ENCODE measurements at places on chromosomes 4 and X.

GRCh38 chr4:6534050-6534449 lies 40.9 kb upstream of the MAN2B2 start:
- DNase-seq, result no peak

GRCh38 chr4:173585876-173586572 lies 56.0 kb upstream of the HAND2 start:
- no peak for DNase-seq

DNA sequence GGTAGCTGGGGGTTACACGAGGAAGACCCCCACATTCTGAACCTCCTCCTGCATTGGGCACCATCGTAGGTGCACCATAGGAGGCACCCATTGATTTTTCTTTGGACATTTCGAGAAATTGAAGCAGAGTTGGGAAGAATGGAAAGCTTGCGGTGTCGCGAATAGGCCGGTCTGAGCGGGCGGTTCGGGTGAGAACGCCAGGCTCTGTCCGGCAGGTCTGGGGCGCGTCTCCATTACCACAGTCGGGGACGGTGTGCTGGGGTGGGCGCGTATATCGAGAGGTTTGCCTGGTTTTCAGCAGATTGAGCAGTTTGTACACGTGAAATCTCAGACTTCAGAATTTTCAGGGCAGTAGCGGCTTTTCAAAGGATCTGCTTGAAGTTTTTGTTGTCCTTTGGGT lies 560 bp downstream of the PASD1 start:
- no peak for DNase-seq

DNA sequence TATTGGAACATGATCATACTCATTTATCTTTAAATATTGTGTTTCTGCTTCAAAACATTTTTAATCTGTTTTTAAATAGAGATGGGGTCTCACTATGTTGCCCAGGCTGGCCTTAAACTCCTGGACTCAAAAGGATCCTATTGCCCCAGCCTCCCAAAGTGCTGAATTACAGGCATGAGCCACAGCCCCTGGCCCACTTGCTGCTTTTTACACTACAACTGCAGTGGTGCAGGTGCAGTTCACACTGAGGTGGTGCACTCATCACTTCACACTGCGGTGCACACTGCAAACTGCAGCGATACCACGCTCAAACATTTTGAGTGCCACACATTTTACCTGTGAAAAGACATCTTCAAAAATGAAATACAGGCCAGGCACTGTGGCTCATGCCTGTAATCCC lies 10.8 kb downstream of the RPS3A start:
- DNase-seq, result no peak

GRCh38 chr4:165872461-165873297 lies at the start of gene TLL1:
Gene TLL1, plus strand, starts transcription at chr4:165873237. Its CDS starts 668 bp downstream, at chr4:165873905.
- peak; percentile 5 for DNase-seq

DNA sequence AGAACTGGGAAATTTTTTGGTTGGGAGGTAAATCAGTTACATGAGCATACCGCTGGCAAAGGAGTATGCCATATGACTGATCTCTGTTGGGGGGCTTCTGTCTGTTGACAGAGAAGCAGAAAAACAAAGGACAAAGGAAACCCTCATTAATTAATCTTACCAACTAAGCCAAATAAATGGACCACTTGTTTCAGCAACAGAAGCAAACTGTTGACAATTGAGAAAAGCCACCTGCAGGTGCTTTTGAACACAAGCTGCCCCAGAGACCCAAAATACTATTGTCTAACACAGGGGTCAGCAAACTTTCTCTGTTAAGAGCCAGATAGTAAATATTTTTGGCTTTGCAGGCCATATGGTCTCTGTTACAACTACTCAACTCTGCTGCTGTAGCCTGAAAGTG lies 7.0 kb upstream of the FRYL start:
- no peak for DNase-seq

DNA sequence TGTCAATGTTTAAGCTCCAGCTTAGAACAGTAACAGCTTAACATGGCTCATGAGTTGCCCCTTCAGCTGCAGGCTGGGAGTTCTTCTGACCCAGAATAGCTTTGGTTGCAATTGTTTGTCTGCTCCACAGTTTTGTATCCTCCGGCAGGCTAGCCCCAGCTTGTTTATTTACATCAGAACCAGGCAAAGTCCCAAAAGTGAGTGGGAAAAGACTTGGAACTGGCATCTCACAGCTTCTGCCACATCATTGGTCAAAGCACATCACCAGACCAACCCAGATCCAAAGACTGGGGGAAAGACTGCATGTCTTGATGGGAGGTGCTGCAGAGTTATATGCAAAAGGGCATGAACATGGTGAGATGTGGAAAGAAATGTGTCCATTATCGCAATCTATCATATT lies 231.2 kb upstream of the CPEB2 start:
- DNase-seq, result no peak

DNA sequence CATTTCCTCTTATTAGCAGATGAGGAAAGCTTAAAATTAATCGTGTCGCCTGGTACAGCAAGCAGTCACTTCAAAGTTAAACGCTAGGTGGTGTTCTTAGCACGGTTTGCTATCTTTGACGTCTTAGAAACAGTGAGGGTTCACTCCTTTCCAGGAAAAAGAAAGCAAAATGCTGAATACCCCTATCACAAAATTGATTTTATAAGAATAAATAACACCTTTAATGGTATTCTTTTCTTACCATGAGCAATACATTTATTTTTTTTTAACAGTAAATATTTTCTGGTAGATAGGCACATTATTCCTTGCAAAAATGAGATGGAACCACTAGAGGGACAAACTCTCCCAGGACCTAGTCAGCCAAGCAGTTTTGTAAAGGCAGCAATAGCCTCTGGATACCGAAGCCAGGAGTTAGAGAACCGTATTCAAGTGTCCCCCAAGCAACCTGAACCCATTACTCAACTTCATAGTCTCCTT lies 153.9 kb downstream of the KDR start:
- peak; percentile 70 for DNase-seq

DNA sequence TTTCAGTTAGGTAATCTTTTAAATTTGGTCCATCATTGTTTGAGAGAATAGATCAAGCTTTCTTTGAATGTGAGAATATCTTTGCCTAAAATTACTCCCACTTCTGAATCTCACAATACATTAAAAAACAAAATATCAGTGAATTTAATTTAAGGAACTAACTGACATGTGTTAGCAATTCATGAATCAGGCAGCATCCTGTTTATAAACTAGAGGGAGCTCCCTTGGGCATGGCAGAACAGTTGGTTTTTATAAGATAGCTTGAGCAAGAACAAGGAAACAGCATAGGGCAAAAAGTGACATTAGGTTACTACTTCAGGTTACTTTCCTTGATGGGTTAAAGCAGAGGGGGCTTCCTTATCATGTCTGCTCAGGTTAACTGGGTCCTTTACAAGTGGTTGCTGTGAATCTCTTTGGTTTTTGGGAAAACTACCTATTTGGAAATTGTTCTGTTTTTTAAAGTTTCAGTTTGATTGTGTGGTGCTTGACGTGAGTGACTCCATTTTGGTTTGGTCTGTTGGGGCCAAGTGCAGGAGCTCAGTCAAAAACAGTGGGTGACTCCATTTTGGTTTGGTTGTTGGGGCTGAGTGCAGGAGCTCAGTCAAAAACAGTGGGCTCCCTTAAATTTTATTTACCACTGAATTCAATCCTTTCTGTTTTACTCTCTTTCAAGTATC lies 68.0 kb downstream of the PPEF2 start:
- no peak for DNase-seq

GRCh38 chr4:153409412-153409811 lies 56.7 kb upstream of the TMEM131L start:
- DNase-seq, result no peak

GRCh38 chr4:144699565-144699964 lies 53.6 kb downstream of the HHIP start:
- DNase-seq, result no peak

- no peak for DNase-seq
Observed at GRCh38 chr4:1151541-1151940, 20.8 kb downstream of the SPON2 start.

GRCh38 chrX:151830911-151831310 lies 81.8 kb upstream of the MAGEA4 start:
- no peak for DNase-seq

DNA sequence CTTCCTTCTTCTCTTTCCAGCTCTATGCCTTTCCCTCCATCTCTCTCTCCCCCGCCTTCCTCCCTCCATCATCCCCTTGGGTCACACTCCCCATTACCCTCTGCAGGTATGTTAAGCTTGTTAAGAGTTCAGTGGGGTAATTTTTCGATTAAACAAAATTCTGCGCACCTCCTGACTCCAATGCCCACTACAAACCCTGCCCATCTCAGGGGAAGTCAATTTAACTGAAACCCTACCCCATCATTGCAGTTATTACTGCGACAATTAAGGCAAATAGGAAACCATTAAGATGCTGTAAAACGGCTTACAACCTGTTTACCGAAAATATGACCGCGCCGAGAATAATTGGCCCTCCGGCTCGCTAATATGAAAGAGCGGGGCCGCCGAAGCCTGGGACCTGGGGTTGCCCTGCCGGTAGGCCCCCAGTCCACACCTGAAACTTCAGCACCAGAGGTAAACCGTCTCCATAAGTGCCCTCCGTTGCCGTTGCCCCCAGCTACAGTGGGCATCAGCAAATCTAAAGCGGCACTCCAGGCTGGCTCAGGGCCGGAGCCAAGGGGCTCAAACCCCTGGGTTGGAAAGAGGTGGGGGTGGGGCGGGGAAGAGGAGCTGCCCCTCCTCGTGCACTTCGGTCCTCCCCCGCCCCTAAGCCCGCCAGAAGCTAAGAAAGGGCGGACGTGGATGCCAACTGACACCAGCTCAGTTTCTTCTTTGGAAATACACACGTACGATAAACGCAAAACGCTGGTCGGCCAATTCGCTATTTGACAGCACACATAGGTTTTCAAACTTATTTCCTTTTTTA lies 4.8 kb downstream of the ARX start:
- no peak for DNase-seq

DNA sequence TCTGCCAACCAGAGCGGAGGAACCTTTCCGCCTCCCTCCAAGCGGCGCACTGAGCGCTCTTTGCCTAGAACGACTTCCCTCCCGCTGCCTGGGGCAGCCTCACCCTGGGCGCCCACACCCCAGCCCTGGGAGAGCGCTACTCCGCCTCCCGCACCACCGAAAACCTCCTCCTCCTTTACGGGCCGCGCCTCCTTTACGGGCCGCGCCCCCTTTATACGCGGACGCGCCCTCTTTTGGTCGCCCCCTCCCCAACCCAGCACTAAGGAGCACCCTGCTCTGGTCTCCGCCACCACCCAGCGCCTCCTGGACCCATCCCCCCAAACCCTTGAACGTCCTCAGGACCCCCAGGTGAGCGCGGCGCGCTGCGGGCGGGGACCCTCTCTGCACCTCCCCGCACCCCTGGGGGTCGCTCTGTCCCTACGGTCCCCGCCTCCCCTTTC lies 586 bp upstream of the NSG1 start:
- peak; percentile 63 for DNase-seq

DNA sequence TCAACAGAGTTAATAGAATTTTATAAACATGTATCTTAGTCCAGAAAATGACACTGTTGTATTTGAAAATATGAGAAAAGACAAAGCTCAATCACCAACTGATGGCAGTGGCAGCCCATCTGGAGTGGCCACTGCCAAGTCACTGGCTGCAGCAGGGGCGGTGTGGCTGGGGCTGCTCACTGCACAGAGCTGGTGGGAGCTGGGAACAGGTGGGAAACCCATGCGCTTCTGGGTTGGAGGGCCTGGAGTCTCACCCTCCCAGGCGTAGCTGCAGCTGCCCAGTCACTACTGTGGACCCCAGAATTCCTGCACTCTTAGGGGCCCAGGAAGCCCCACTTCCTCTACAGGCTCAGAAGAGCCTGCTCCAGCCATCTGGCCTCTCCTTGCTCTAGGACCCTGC lies 251.8 kb upstream of the NDST4 start:
- DNase-seq, result no peak

DNA sequence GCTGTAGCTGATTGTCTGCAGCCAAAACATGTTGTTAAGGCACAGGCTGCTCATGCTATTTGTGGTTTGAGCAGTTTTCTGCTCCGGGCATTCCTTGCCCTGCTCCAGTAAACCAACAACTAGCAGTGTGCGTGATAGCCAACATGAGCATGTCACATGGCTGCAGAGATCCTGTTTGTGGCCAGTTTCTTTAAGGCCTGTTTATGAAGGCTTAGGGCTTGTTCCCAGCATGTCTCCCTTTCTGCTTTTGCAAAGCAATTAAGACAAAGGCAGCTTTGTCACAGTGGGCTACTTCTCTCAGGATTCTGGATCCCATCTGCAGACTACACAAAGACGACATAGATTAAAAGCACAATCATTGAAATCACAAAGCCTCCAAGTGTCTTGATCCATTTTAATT lies 160.5 kb downstream of the ZNF518B start:
- DNase-seq, result no peak

GRCh38 chr4:893995-894705 lies 38.0 kb downstream of the GAK start:
- DNase-seq, result no peak

GRCh38 chr4:99816545-99817308 lies at the start of gene DAPP1:
Gene DAPP1, plus strand, starts transcription at chr4:99816827. Its CDS starts 87 bp downstream, at chr4:99816914.
- DNase-seq, result no peak

DNA sequence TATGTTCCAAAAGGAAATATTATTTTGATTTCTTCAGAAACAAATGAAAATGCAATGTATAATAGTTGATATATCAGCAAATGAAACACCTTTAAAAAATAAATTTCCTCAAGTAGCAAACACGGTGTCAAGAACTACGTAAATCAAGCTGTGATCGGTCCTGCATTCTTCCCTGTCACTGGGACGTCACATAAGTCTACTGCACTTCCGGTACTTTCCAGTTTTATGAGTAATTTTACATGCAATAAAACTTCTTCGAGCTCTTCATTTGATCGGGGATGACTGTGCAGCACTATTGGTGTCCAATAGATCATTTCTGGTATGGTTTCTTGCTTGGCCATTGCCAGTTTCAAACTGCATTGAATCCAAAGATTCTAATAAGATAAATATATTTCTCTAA lies 114.0 kb upstream of the VEGFC start:
- no peak for DNase-seq

- no peak for DNase-seq
Observed at GRCh38 chrX:123339221-123339905, 155.3 kb downstream of the GRIA3 start.

DNA sequence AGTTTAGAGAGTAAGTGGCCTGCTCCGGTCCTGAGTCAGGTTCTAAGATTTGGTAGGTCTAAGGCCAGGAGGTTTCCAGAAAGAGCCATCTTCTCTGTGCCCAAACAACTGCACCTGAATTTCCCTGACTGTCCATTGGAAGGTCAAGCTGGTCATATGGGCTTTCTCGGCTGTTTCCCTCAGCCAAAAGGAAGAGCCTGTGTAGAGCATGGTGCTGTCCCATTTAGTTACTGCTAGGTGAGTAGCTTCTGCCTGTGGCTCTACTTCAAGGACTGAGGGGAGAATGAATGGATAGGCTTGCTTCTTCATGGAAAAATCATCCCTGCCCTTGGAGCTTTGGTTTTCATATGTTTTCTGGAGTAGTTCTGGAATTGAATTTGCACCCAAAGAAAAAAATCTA lies 33.7 kb downstream of the NHSL2 start:
- DNase-seq, result no peak

- no peak for DNase-seq
Observed at GRCh38 chr4:118846979-118847378, 11.1 kb upstream of the SEC24D start.

GRCh38 chrX:132401935-132402334 lies 86.9 kb downstream of the MBNL3 start:
- peak; percentile 24 for DNase-seq

- DNase-seq, result no peak
Observed at GRCh38 chr4:46927201-46927600, 18.2 kb upstream of the COX7B2 start.
